Effector memory CD8-positive, alpha-beta T cell (primary cell): ENCODE measurements at places on chromosomes 3 and 15.

DNA sequence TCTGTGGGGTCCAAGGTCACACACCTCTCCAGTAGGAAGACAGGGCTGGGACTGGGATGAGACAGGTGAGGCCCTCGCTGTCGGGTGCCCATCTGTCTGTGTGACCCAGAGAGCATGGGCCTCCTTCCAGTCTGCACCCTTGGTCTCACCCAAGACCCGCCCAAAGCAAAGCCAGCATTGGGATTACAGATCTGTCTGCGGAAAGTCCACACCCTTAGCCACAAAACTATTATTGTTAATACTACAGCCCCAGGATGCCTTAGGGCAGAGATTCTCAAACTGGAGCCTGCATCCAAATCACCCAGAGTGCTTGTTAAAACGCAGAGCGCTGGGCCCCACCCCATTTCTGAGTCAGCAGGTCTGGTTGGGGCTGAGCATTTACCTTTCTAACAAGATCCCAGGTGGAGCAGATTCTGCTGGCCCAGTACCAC lies 58.5 kb upstream of the ZNF148 start:
- no peak for DNase-seq

DNA sequence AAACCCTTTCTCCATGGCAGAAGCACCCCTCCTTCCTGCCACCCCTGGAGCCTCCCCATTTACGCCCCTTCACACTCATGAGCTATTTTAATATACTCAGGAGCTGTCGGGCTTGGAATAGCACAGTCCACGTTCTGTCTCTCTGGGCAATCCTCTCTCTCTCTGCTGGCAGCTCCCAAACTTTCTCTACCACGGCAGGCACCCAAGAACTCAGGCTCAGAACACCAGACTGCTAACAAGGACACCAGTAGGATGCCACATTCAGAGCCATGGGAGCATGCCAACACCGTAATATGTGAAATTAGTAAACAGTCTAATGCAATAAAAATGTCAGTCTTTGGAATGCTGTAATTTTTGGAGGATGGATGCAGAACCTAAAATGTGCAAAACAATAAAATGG lies 19.3 kb downstream of the TNFAIP8L3 start:
- no peak for DNase-seq

DNA sequence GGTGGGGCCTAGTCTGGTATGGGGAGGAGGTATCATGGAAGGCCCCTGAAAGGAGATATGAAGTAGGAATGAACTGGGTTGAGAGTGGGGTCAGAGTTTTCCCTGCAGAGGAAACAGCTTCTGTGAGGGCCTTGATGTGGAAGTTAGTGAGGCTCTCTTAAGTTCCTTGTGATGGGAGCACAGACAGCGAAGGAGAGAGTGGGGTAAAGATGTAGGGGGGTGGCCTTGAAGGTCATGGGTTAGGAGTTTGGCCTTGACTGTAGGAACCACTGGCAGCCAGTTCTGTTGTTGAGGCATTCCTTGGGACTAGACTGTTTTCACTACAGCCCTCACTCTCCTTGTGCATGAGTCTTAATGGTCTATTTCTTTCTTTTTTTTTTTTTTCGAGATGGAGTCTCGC lies 77.8 kb upstream of the NMNAT3 start:
- DNase-seq: no peak

GRCh38 chr3:194485881-194486539 lies 792 bp downstream of the ATP13A3 start:
- DNase-seq: peak; percentile 40

DNA sequence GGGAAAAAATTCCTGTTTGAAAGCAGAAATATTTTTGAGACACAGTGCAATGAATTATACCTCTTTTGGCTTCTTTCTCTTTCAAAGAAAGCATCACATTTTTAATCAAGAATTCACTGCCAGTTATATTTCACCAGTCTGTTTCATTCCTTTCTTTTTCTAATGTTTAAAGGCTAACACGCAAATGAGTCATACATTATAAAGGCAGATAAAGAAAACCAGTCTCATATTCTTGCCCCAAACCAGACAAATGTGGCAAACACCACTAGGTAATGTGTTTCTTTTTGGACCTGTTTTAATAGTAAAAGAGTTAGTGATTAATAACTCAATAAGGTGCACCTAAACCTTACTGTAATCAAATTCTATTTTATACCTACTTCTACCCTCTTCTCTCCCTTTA lies 83.8 kb downstream of the PLOD2 start:
- DNase-seq: no peak

DNA sequence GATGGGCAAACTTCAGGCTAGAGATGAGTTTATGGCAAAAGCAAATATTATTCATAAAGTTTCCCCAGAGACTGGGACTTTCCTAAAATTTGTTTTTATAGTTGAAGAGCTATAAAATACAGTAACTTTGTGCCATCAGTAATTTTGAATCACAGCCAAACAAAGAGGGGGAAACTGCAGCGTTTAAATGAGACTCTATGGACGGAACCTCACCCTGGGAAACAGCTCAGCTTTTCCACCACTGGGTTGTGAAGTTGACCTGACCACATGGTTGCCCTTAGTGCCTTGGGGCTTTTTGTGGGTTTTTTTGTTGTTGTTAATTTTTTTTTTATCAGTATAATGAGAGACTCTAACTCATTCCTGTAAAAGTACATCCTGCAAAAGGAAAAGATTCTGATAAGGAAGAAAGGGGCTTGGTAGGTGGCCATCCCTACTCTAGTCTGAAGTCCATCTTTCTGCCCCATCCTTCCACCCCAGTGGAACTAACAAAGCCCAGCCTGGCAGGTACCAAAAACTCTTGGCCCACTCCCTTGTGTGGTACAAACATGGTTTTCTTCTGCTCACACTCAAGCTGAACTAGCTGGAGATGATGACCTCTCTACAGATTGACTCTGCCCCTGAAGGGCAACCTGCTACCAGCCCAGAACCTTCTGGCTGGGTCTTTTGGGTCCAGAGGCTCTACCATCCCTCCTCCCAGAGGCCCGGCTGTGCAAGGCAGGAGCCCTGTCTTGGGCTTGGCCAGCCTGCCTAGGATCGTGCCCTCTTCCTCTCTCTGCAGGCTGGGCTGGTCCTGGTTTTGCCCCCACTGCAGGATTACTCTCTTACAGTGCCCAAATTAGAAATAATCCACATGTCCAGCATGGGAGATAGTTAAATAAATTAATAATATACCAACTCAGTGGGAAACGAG lies 41.2 kb downstream of the RLBP1 start:
- DNase-seq: no peak

GRCh38 chr15:95024351-95024750 lies 793.0 kb downstream of the MCTP2 start:
- DNase-seq: no peak

GRCh38 chr3:50737906-50738598 lies 63.3 kb downstream of the DOCK3 start:
- DNase-seq: no peak

- DNase-seq: no peak
Measured at GRCh38 chr15:68699881-68700454, 120.7 kb downstream of the ANP32A start.

DNA sequence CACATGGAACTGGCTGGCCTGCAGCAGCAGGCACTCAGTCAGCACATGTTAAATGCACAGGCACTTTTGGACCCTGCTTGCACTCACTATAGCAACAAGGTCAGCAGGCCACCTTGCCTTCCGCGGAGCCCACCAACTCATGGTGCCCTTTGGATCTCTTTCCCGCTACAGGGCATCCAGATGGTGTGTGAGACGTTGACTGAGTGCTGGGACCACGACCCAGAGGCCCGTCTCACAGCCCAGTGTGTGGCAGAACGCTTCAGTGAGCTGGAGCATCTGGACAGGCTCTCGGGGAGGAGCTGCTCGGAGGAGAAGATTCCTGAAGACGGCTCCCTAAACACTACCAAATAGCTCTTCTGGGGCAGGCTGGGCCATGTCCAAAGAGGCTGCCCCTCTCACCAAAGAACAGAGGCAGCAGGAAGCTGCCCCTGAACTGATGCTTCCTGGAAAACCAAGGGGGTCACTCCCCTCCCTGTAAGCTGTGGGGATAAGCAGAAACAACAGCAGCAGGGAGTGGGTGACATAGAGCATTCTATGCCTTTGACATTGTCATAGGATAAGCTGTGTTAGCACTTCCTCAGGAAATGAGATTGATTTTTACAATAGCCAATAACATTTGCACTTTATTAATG lies 85.0 kb downstream of the TGFBR2 start:
- no peak for DNase-seq

DNA sequence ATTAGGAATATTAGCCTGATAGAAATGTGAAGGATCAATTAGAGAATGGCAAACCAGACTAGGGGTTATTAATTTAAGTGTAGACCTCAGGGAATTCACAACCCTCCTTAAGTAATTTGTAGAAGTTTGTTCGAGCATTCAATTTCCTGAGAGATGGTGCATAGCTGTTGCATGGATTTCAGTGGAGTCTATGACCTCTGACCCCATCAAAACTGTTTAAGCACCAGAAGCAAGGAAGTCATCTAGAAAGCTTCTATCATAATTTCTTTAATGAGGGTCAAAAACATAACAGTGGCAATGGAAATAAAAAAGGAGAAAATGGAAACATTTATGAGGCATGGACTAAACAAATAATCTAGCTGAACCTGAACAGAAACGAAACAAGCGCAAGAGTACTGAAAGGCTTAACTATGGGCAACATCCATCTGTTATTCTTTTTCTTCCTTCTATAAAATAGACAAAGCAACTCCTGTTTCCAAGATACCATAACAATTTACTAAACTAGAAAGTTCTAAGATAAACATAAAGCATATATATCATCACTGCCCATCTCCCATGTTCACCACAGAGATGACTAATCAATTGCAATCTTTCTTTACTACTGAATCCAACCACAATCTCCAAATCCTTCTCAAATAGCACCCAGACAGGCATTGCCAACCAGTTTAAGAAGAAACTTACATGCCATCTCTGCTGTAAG lies 151.4 kb downstream of the THRB start:
- DNase-seq: no peak

GRCh38 chr3:39907981-39908380 lies 98.6 kb downstream of the MYRIP start:
- no peak for DNase-seq

GRCh38 chr3:71070497-71071463 lies 512.7 kb downstream of the FOXP1 start:
- no peak for DNase-seq

GRCh38 chr3:54376939-54377578 lies 254.7 kb downstream of the CACNA2D3 start:
- DNase-seq: no peak

DNA sequence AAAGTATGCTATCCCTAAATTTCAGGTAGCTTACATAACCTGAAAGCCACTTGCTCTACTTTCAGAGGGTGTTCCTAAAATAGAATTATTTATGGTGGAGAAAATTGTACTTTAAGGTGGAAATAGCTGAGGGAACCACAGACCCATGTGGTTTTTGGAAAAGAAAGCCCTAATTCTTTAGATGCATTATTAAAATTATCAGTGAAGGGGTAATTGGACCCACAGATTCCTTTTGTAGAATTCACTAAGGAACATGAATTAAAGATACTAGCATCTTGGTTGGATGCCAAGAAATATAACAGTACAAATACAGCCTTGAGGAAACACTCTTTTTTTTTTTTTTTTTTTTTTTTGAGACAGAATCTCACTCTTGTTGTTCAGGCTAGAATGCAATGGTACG lies 37.8 kb downstream of the DPPA2 start:
- no peak for DNase-seq

- no peak for DNase-seq
Measured at GRCh38 chr3:197434830-197435229, 120.9 kb downstream of the BDH1 start.

- DNase-seq: no peak
Measured at GRCh38 chr3:50583897-50584296, 14.6 kb downstream of the HEMK1 start.

GRCh38 chr15:23753248-23753647 lies 66.1 kb upstream of the NDN start:
- DNase-seq: no peak

DNA sequence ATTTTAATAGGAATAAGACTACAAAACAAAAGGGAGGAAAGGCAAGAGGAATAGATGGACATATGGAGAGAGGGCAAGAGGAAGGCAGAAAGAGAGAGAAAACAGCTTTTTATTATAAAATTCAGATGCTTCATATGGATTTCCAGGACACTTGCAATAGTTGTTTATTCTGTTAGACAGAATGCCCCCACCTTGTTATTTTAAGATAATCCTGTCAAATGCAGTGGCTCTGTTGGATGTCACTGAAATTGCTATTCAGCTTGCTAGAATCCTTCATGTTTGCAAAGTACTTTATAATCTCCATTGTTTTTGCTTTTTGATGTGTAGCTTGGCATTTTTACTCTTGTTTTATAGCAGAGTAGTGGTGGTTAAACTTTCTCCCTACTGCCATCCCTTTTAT lies 432.4 kb upstream of the AZI2 start:
- DNase-seq: no peak

DNA sequence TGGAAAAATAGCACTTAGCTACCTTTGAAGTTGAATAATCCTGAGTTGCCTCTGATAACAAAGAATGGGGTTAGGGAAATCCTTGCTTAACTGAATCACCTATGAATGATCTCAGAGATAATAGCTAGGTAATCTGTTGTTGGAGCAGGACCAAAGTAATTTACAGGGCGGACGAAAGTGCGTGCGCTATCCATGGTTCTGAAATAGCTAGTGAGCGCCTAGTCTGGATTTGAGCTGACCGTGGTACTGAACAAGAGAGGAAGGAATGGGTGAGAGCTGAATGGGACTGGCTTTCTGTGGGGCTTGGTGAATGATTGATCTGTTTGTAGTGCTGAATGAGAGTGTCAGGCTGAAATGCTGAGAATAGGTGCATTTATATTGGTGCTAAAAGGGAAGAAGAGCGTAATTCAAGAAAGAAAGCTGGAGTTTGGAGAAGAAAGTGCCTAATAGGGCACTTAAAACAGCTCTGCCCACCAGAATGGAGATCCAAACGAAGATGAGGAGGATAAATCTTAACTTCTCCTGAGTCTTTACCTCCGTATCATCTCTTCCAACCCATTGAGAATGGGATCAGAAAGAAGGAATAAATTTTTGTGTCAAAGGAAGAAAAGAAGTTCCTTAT lies 10.1 kb downstream of the SCN10A start:
- no peak for DNase-seq

DNA sequence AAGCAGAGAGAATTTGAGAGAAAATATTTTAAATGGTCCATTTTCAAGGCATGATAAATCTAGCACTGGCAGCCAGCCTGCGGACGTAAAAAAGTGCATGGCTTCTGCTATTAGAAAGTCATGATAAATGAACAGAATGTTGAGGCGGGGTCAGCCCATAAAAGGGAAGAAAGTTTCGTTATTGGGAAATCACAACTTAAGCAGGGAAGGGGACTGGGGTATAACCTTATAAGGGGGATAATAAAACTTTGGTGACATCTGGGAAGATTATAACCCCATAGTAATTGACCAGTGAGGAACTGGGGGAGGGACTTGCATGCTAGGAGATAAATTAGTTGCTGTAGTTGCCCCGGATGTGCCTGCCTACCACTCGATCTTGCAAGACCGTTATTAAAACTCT lies 88.4 kb upstream of the PLSCR4 start:
- no peak for DNase-seq

DNA sequence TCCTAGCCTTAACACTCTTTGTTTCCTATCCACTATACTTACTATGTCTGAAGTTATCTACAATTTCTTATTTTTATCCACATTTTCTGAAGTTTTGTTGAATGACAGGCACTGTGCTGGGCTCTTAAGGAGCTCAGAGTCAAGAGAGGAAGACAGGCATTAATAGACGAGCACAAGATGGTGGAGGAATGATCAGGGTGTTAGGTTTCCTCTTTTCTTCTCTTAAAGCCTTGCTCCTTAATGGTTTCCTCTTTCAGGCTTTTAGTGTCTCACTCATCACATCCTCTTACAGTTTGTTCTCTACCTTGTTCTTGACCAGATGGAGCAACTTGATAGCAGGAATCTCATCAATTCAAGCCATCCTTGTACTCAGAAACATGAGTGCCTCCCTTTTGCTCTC lies 52.9 kb upstream of the BCL6 start:
- no peak for DNase-seq
